ENCODE measurements at places on chromosomes 7 and 10.

DNA sequence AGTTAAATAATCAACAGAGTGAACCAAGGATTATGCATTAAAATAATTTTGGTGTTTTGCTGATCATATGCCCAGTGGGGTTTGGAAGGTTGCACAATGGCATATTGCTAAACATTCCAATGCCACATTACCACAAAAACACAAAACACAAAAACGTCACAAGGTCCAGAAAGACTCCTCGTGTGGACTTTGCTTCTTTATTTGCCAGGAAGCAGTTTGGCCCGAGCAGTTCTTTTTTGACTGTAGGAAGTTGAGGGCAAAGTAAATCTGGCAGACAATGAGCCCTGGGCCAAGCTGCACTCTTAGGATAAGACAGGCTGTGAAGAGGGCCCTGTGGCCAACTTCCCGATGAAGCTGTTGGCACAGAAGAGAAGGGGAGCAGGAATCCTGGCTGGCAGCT, 39.2 kb upstream of the SLC35B4 start:
- DNase-seq, result peak; percentile 46

GRCh38 chr7:44985033-44985695, 6.3 kb upstream of the MYO1G start:
- DNase-seq, result no peak

DNA sequence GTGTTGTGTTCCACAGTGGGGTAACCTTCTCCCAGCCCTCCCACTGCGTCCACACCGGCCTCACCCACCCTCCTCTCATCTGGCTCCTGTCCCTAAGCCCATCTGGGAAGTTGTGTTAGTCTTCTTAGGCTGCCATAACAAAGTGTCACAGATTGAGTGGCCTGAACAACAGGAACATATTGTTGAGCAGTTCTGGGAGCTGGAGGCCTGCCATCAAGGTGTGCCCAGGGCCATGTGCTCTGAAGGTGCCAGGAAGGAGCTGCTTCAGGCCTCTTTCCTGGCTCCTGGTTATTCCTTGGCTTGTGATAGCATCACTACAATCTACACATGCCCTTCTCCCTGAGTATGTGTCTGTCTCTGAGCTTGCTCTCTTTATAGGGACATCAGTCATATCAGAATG, 327.6 kb upstream of the COBL start:
- no peak for DNase-seq

- no peak for DNase-seq
These were observed 14.7 kb upstream of the CSGALNACT2 start for GRCh38 chr10:43123361-43124093.

GRCh38 chr7:93040355-93040754, 77.4 kb downstream of the SAMD9 start:
- no peak for DNase-seq

- DNase-seq, result peak; percentile 37
These were observed 4.8 kb downstream of the NHLRC2 start for GRCh38 chr10:113859261-113859660.

DNA sequence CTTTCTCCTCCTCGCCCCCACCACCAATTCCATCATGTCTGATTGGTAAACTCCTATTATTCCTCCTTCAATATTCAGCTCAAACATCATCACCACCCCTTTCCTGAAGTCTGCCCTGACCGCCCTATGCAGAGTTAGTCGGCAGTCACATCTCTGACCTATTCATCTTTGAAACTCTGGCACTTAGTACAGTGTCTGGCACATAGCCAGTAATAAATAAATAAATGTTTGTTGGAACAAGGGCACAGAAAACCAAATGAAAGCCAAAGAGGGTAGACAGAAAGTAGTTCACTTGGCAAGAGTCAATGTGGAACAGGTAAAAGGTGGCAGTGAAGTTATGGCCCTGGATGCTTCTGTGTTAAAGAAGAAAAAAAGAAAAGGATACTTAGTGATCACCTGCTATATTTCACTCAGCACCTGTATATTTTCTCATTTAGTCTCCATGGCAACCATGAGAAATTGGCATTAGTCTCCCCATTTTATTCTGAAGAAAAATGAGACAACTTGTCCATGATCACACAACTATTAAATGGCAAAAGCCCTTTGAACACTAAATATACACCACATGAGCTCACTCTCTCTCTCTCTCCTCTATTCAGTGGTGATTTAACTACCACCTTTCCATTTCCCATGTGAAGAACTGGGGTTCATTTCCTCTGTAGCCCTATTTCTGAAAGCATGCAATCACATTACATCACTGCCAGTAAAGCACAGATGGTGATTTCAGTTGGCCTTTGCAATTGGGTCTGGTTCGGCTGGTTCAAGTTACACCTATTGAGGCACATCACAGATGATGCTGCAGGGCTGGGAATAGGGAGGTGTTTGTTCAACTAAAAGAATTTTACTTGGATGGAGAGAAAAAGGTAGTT, 25.3 kb downstream of the CHCHD3 start:
- DNase-seq, result no peak

- no peak for DNase-seq
These were observed 73.8 kb upstream of the TMEM140 start for GRCh38 chr7:135074096-135074495.

DNA sequence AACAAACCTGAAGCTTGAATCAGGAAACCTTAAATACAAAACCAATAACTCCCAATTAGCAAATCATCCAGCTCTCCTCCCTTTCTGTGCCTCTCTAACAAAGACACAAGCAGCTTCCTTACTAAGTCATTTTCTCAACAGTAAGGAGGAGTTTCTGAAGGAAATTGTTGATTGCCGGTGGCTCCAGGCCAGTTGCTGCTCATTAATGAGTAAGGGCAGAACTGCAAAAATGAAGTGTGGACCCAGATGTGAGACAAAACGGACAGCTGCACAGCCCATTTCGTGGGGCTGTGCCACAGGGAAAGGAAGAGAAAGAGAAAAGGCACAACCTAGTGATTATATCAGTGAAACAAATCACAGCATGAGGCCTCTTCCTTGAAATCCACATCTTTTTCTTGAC, 42.8 kb upstream of the RHOBTB1 start:
- DNase-seq, result no peak

Data from suppressor macrophage treated with lipopolysaccharide for 4 hours (primary cell).